Pulmonary artery endothelial cell (primary cell): ENCODE measurements at places on chromosomes 7 and 10.
A peak's percentile ranks its signal among the peaks of the same experiment; 100 is the strongest.

DNA sequence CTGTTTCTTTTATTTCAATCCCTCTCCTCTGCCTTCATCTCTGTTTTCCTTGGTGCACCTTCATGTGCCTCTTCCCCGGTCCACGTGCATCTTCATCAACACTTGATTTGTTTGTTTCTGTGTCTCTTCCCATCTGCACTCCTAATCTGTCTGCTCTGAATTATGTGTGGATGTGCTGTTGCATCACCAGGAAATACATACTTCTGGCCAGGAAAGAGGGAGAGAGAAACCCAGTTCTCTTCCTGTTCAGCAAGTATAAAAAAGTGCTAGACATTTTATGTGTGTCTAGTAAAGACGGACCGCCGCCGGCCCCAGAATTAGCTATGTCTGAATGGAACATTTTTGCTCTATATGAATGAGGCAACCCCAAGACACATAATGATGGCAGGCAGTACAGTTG lies 93.8 kb downstream of the CALD1 start:
- DNase-seq: no peak

DNA sequence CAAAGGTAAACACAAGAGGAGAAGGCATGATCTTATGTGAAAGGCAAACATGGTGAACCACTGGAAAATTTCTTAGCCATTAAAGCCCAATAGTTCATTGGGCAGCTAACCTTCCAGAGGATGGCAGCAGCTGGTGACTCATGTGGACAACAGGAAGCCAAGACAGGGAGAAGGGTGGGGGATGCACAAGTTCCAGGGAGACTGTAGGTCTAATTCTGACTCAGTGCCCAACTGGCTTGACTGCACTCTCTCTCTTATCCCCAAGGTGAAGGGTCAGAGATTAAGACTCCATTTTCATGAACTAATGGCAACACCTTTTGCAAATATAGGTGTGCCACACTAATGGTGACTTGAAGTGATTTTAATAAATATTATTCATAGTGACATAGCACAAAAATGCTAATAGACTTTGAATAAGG lies 47.9 kb upstream of the SLC35B4 start:
- DNase-seq: no peak

- DNase-seq: no peak
These were observed 45.5 kb upstream of the CYTH3 start for GRCh38 chr7:6317797-6318438.

- no peak for DNase-seq
These were observed 217.9 kb downstream of the OTUD1 start for GRCh38 chr10:23656735-23657134.

- no peak for DNase-seq
These were observed 348.1 kb downstream of the TFEC start for GRCh38 chr7:115682507-115682906.

GRCh38 chr10:28833313-28833712 lies 156.0 kb downstream of the BAMBI start:
- DNase-seq: no peak

DNA sequence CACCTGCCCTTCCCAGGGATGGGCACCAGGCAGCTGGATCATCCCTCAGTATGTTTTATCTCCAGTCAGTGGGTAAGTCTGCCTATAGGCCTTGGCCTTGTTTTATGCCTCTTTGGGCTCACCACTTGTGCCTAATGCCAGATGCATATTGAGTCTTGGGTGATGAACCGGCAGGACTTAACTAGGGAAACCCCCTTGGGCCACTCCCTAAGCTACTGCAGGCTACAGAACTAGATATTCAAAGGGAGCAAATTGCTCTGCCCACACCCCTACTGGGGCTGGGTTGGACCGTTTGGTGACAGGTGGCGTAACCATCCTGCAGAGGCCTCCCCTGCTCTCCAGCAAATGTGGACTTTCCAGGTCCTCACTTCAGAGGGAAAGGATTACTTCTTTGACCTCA lies 115.7 kb upstream of the GDF10 start:
- no peak for DNase-seq

DNA sequence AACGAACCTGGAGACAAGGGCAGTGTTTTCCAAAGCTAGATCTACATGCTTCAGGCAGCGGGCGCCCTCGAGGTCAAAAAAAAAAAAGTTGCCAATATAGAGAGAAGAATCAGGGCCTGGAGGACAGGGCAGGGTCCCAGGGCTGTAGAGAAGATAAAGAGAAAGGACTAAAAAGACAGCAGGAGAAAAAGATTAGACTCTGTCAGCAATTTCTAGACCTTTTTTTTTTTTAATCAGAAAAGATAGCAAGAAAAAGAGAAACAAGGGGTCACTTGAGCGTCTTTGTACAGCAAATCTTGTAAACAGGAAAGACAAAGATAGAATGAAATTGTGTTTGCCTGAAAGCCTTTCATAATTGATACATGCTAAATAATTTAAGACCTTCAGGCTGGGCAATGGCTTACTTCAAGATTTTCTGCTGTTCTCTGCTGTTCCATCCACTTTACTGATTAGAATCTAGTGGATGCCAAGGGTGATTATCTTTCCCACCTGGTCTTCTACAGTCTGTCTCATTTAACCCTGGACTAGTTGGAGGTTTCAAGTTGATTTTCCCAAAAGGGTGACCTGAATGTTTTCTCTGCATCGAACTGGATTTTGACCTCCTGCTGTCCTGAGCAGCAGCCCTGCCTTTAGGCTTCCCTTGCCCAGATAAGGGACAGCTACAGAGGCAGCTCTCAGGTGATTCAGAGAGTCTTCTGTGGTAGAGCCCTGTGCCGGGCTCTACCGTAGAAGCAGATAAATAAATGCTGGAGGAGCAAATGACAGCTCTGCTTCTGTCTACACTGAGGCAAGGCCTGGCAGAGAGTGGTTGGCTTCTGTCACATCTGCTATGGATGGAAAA lies 5.1 kb downstream of the LMOD2 start:
- DNase-seq: no peak

DNA sequence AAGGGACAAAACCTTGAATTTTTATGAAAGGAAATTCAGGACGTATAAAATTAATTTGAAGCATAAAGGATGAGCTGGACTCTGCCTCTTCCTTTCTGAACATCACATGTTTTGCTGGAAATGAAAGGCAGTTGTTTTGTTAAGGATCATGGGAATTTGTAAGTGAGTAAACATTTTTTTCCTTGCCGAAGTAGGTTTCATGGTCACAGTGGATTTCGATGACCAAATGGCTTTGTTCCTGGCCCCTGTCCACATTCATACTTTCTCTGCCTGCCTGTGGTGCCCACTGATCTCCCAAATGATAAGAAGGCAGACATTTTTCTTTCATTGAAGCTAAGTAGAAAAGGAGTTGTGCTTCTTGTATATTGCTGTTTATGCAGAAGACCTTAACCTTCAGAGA lies 104.2 kb downstream of the ARID5B start:
- no peak for DNase-seq

GRCh38 chr7:15335390-15335789 lies 226.4 kb downstream of the AGMO start:
- DNase-seq: no peak

- no peak for DNase-seq
These were observed 18.8 kb downstream of the CDC123 start for GRCh38 chr10:12214763-12215218.

DNA sequence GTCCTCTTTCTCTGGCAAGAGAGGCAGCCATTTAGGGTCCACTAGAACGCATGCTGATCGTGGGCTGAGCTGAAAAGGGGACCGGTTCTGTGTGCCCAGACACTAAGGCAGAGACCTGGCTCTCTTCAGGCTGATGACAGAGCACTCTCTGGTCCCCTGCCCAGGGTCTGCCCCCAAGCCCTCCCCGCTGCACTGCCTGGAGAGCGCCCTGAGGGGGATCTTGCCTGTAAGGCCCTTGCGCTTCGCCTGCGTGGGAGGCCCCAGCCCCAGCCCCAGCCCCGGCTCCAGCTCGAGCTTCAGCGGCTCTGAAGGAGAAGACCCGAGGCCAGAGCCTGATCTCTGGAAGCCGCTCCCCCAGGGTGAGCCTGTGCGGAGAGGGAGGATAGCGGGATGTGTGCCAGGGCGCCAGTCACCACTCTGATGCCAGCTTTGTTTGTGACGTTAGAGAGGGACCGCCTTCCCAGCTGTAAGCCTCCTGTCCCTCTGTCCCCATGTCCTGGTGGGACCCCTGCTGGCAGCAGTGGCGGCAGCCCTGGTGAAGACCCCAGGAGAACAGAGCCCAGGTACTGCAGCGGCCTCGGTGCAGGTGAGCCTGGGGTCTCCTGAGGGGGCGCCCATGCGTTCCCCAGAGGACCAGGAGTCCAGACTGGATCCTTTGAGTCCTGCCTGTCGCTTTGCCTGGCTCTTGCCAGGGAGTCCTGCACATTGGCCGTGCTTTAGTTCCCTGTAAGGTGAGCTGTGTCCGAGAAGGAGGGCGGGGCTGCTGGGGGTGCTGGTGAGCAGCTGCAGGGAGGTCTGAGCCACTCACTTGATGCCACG lies 43.2 kb downstream of the ZNF467 start:
- no peak for DNase-seq

DNA sequence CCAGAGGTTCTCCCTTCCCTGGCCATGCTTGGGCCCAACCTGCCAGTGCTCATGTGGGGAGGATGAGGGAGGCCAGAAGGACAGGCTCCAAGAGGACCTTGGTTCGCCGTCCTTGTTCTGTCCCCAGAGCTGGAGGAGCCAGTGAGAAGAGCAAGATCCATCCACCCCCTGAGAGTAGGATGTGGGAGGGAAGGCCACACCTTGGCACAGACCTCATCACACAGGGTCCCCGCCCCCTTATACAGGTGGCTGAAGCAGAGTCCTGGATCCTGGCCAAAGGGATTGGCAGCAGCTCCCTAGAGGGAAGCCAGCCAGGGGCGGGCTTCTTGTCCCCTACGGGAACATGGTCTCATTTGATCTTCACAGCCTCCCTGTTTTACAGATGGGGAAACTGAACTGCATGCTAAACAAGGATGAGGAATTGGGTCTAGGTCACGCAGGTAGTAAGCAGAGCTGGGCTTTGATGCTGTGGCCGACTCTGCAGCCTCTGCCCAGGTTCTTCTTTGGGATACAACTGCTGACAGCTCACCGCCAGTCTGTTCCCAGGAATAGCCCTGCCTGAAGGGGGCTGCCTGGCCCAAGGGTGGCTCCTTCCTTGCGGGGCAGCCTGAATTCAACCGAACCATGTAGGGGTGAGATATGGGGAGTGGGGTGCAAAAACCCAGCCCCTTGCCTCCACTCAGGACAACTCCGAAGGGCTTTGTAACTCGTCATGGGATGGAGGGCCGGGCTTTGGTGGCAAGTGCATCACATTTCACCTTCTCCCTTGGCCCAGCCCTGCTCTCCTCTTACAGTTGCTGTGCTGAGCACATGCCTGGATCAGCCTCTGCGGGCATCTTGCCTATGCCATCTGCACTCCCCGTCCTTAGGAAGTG lies 62.2 kb upstream of the KDM7A start:
- DNase-seq: no peak

- no peak for DNase-seq
These were observed 113.7 kb downstream of the RGS10 start for GRCh38 chr10:119428789-119429188.

DNA sequence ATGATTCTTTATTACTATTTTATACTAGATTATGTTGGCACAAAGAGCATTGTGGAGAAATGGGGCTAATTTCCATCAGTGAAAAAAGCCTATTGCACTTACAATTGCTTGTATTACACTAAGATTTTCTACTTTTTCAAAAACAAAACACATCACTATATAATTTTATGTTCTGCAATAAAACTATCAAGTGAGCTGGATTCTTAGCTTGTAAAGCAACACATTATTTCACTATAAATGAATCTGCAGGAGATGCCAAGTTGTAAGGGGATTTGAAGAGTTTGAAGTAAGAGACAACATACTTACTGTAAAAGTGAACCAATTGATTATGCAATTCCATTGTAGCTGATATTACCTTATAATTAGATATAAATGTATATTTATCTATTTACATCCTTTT lies 333.3 kb upstream of the SEMA3D start:
- no peak for DNase-seq

DNA sequence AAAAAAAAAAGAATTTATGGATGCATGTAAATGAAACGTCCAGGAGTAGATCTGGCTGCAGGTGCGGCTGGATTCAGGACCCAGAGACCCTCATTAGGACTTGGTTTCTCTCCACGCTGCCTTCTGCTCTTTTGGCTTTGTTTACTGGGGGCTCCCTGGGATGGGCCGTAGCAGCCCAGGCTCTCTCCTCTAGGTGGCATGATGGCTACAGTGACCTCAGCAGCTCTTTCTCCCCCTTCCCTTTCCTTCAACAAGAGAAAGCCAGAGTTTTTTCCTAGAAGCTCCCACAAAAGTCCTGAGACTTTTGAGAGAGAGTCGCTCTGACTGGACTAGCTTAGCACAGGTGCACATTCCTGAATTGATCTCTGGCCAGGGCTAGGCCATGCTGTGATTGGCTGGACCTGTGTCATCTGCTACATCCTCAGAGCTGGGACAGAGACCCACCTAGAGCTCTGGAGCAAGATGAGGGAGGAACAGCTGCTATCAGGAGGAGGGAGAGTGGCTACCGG lies 67.8 kb upstream of the PDCD4 start:
- DNase-seq: no peak

- no peak for DNase-seq
These were observed 609.9 kb downstream of the DNAJB9 start for GRCh38 chr7:109179601-109180000.

- DNase-seq: no peak
These were observed 444.3 kb downstream of the AUTS2 start for GRCh38 chr7:70042533-70042932.

GRCh38 chr7:142534726-142535122 lies 214.5 kb upstream of the PRSS1 start:
- no peak for DNase-seq

DNA sequence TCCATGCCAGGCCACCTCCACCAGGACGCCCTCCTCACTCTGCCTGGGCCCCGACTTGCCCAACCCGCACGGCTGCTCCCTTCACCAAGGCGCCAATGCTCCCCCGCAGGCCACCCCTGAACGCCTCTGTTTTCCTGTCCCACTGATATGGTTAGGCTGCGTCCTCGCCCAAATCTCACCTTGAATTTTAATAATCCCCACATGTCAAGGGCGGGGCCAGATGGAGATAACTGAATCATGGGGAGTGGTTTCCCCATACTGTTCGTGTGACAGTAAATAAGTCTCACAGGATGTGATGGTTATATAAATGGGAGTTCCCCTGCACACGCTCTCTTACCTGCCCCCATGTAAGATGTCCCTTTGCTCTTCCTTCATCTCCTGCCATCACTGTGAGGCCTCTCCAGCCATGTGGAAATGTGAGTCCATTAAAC lies 29.8 kb downstream of the RSU1 start:
- no peak for DNase-seq

GRCh38 chr10:19845503-19846368 lies 29.5 kb downstream of the PLXDC2 start:
- DNase-seq: no peak

GRCh38 chr10:96863922-96864543 lies 31.9 kb downstream of the LCOR start:
- DNase-seq: peak; percentile 41

GRCh38 chr10:112585126-112585525 lies 138.1 kb downstream of the VTI1A start:
- no peak for DNase-seq

DNA sequence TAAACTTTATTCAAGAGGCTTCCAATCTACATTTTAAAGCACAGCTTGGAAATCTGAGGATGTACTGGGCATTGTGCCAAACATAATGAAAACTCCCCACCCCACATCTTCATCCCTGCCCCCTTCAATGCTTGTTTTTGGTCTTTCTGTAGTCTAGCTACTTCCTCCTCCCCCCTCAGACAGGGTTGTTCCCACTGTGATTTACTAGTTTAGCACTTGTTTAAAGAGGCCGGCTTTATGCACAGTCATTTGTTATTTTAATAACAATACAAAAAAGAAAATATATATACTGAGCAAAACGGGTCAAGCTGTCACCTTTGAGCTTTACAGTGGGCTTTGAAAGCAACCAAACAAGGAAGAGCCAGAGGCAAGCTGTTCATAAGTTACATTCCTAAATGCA lies 132.6 kb downstream of the CHRM2 start:
- no peak for DNase-seq
